ENCODE measurements at places on chromosomes 3 and 15.
A peak's percentile ranks its signal among the peaks of the same experiment; 100 is the strongest.

DNA sequence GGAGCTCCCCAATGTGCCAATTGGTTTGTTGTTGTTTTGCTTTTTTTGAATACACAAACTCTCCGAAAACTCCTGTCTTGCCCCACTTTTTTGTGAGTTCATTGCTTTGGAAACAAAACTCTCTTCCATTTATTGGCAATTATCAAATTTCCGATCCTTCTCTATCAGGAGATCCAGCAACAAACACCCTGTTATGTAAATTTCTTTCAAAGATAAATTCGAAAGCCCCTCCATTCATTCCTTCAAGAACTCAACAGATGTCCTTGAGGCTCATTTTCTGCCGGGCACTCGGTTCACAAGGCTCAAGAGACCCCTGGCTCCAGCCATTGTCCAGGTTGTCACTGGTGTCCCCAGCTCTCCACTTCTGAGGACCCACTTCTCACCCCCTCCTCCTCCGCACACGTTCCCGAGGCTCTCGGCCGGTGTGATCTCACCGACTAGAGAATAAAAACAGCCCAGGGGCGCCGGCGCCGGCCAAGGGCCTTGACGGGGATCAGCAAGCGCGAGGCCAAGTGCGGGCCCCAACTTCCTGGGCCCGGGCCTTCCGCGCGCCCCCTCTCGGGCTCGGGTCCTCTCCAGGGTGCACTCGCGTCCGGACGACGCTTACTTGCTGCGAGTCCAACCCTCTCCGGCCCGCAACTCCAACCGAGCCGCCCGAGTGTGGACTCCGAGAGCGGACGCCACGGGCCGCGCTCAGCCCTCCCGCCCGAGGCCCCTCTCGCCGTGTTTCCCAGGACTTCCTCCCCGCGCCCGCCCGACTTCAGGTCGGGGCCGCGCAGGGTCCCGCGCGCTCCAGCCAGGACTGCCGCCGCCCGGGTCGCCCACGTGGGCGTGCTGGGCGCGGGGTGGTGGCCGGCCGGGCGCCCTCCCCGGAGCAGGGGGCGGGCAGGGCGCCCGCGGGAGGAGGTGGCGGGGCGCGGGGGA lies 533 bp upstream of the SMAD3 start:
- no peak for DNase-seq

DNA sequence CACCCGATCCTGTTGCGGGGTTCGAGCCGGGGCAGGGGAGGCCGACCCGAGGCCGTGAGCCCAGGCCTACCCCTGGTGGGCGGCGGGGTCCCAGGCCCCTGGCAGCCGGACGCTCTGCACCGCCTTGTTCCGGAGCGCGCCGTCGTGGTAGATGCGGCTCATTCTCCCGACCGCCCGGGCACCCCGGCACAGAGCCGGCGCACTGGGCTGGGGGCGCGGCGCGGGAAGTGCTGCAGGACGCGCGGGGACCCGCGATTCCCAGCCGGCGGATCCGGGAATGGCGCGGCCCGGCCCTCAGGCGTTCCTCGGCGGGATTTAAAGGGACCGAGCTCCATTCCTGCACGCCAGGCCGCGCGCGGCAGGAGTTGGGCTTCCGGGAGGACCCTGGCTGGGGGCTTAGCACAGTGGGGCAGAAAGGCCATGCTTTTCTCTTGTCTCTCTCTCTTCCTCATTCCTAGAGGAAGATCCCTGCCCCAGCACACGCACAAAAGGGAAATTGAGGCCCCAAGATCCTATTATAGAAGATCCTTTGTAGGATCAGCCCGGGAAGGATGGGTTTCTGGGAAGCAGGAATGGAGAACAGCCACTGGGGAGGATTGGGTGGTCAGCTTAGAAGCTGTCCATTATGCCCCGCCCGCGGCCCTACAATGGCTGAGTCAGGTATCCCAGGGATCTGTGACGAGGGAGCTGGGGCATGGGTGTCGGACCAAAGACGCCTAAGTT lies at the start of gene ARPIN:
Gene ARPIN, minus strand, starts transcription at position 279 of the 723 bp plus-strand sequence. Its CDS starts 117 bp downstream, at position 162.
- peak; percentile 82 for DNase-seq

- no peak for DNase-seq
These were observed 815.2 kb downstream of the FHIT start for GRCh38 chr3:60435941-60436650.

- DNase-seq: peak; percentile 88
These were observed at the start of gene PLCD1 for GRCh38 chr3:38029400-38030125. TSS of gene PLCD1 (minus strand) at chr3:38029642. CDS start at chr3:38029539, 103 bp downstream.

- no peak for DNase-seq
These were observed 134.1 kb downstream of the ARPP21 start for GRCh38 chr3:35773417-35773816.

DNA sequence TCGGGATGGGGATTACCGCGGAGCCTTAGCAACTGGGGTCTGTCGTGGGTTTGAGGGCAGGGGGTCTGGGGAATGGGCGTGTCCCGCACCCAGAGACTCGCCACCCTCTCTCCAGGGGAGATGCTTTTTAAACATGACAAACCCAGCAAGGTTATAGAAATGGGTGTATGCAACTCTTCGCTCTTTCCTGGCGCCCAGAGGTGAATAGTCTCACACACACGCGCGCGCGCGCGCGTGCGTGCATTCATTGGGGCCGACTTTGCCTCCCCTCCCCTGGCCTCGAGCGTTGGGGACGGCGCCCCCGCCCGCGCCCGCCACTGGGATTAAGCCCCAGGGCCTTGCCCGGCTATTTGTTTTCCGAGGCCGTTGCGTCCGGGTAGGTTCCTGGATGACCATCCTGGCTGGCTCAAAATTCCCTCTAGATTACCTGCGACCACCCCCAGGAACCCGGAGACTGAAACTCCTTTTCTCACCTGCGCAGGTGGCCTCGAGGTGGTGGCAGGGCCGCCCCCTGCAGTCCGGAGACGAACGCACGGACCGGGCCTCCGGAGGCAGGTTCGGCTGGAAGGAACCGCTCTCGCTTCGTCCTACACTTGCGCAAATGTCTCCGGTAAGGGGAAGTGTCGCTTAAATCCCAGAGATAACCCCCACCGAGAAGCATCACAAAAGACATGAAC lies 777 bp downstream of the GPR160 start:
- DNase-seq: peak; percentile 35

DNA sequence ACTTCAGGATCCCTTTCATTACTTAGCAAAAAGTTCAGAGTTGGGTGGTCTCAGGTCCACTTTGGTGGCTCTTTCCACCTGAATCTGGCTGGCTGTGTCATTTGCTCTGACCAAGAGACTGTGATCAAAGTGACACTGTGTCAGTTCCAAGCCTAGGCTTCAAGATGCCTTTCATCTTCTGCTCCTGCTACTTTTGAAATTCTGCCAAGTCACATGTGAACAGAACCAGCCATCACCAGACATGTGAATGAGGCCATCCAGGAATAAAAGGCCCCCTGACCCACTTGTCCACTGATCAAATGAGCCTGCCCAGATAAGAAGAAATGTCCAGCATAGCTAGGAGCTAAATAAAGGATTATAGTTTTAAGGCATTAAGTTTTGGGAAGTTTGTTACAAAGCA lies 132.2 kb downstream of the OSBPL10 start:
- DNase-seq: no peak

GRCh38 chr3:84125201-84125721 lies 833.5 kb upstream of the CADM2 start:
- no peak for DNase-seq

DNA sequence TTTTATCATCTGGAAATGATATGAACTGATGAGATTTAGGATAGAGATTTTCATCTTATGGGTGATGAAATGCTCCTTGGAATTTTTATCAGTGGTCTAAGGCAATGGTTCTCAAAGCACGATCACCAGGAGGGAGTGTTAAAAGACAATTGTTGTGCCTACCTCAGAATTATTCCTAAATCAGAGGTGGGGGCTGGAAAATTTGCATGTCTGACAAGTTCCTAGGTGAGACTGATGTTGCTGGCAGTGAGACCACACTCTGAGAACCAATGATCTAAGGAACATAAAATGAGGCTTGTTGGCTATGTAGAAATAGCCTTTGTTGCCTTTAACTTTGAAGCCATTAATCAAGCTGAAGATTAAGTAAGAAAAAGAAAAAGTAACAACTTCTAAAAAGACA lies 416.6 kb upstream of the AZI2 start:
- no peak for DNase-seq

GRCh38 chr15:97087006-97087741 lies 756.7 kb downstream of the NR2F2 start:
- no peak for DNase-seq

GRCh38 chr3:12484983-12485327 lies 675 bp downstream of the TSEN2 start:
- no peak for DNase-seq

DNA sequence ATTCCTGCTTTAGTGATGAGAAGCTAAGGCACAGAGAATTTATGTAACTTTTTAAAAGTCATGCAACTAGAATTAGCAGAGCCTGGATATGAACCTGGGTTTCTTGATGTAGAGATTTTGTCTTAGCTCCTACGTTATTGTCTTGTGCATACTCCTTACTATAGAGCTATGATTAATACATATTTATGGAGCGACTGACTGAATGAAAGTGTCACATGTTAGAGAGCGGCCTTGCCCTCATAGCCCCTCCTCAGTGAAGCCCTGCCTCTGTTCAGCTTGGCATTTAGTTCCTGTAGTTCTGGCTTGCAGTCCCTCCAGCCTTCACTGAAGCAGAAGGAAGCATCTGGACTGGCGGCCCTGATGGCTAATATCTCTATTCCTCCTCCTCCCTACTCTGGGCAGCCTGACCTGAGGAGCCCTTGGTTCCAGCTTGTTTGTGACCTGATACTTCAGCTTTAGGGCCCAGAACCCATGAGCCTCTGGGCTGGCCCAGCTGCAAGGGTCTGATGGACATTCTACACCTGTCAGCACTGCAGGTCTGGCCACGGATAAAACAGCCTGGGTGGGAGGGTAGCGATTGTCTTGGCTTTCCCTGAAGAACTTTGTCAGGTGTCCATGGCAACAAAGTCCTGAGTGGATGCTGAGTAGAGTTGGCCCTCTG lies 13.4 kb upstream of the AGBL1 start:
- no peak for DNase-seq

GRCh38 chr3:169615833-169616232 lies 47.7 kb downstream of the MECOM start:
- no peak for DNase-seq

Measured in adipocyte (in vitro differentiated cells).